Left hindlimb (tissue), 1 donor: ENCODE measurements at places on chromosomes 16 and 17.

GRCh38 chr16:78444-79150, 572 bp downstream of the MPG start:
- no peak for DNase-seq

- no peak for DNase-seq
Observed at GRCh38 chr16:70482624-70483023, 28.2 kb downstream of the FCSK start.

DNA sequence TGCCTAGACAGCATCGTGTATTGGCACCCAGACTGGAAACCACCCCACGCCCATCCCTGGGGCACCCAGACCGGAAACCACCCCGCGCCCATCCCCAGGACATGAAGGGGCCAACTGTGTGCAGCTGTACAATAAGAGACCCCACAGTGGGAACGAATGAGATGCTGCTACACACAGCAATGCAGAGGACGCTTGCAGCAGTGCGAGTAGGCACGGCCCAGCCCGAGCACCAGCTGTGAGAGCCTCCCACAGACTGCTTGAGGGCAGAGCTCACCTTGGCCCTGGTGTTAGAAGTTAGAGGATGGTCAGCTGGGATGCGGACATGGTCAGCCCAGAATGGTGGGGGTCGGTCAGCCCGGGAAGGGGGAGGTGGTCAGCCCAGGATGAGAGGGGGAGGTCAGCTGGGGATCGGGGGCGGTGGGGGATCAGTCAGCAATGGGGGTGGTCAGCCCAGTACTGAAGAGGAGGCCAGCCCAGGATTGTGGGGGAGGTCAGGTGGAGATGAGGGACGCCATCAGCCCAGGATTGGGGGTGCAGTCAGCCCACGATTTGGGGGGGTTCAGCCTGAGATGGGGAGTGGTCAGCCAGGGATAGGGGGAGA, 340.0 kb downstream of the C16orf95 start:
- peak; percentile 4 for DNase-seq

DNA sequence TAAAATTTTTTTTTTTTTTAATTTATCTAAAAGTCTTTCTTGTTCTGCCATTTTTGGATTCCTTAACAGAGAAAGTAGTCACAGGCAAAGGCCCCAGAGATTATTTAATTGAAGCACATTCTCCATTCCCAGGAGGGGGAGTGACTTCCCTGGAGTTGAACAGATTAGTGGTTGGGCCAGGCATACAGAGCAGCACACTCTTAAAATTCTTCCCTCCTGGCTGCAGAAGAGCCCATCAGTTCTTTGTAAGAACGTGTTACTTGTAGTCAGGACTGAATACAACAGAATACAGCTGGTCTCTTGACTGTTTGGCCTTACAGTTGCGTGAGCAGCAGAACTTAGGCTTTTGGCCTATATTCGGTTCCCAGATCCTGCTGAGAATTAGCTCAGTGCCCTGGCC, 1.8 kb downstream of the ALKBH5 start:
- no peak for DNase-seq

- DNase-seq, result peak; percentile 70
Observed at GRCh38 chr17:17205368-17206123, 587 bp downstream of the PLD6 start.

DNA sequence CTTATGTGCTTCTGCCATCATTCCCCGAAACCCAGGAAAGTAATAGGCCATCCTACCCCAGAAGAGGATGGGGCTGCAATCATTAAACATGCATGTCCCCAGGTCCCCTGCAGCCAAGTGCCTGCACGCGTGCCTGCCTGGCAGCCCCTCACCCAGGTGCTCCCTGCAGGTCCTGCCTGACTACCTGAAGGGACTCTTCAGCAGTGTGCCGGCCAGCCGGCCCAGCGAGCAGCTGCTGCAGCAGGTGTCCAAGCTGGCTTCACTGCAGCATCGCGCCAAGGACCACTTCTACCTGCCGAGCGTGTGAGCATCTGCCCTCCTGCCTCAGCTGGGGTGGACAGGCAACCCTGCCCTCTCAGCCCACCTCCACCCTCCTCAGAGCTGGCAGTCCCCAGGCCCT, 16.2 kb upstream of the ALKBH5 start:
- DNase-seq, result no peak

- DNase-seq, result peak; percentile 92
Observed at GRCh38 chr17:61409301-61410112, 9.9 kb downstream of the TBX2 start.

DNA sequence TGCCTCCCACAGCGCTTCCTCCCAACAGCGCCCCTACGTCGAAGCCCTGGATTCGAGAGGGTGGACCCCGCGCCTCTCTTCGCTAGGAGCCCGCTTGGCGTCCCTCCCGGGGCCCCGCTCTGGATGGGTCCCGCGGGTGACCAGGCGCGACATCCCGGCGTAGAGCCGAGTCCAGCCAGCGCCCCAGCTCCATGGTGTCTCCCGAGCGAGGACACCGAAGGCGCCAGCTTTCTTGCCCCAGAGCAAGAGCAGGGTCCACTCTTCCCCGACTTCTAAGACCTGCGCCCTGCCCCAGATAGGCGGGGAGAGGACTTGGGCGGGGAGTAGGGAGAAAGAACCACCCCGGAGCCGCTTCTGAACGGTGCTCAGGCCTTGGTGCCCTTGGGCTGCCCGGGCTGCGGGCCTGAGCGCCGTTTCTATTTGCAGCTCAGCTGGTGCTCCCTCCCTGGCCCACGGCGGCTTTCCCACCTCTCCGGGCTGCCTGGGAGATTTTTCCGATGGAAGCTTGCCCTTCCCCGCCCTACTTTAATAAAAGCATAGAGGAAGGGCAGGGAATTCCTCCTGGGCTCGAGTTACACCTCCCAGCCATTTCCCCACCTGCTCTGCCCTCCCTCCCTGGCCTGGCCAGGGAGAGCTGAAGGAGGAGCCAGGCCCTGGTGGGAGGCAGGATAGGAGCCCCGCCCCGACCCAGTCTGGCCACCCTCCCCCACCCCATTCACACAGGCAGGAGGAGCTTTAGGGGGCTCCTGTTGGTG, 1.8 kb downstream of the MMP15 start:
- DNase-seq, result peak; percentile 64

DNA sequence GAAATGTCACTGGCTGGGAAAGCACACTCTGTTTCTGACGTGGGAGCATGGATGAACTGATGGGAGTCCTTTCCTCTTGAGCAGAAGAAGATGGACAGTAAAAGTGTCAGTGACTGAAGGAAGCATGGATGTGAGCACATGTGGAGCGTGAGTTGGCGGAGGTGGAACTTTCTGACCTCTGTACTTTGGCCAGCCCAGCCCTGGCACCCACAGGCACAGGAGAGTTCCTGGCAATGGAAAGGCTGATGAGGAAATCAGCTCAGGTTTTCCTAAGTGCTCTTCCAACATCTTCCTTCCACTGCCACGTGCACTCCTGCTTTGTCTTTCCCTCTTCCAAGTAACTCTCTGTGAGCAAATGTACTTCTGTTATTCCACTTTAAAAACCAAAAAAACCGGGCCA, 276.8 kb downstream of the NTN1 start:
- no peak for DNase-seq

DNA sequence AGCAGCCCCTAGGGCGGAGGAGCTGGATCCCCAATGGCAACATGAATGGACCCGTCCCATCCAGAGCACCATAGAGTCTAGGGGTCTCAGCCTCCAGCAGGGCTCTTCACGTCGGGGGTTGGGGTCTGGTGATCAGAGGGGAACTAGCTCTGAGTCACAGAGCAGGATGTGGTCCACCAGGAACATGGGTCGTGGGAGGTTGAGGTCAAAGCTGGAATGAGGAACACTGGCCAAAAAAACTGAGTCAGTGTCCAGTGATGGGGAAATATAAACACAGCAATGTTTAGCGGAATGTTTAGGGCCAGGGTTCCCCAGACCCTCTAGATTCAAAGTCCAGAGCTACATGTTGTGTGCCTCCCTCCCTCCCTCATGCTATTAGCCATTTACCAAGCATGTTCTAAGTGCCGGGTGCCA, 79.1 kb upstream of the C16orf82 start:
- no peak for DNase-seq

DNA sequence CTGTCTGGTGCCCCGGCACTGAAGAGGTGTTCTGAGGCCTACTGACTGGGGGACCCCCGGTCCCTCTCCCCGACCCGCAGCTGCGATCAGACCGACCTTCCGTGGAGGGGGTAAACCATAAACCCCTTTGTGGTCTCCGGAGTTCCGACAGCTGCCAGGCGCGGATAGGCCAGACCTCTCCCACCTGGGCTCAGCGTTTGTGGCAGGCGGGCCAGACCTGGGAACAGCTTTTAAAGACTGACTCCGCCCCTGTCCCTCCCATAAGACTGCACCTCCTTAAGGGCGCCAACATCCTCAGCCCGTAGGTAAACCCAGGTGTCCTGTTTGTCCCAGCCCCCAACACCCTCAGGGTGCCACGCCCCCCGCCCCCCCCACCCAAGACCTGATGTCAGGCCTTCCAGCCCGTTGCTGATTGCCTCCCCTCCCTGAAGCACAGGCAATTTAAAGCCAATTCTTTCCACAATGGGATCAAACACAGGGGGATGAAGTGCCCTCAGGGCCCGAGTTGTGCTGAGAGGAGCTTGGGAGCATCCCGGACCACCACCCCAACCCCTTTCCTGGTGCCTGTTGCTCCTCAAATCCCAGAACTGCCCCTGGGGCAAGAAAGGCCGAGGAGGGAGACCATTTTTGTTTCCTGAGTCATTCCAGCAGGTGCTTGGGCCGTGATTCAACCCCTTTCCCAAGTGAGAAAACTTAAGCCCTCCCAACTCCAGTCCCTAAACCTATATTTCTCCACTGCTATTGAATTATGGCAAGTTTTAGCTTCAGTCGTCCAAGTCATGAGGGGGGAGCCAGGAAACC, at the start of gene SOX15:
SOX15 (minus strand) TSS at position 204 of the 801 bp plus-strand sequence. CDS start 418 bp downstream, outside the sequence.
- DNase-seq, result no peak

- DNase-seq, result no peak
Observed at GRCh38 chr16:77434530-77435271, at the start of gene ADAMTS18. ADAMTS18 (minus strand) TSS chr16:77435034; CDS start chr16:77434695, 339 bp downstream.

GRCh38 chr17:81223762-81224130, 981 bp upstream of the CEP131 start:
- no peak for DNase-seq

DNA sequence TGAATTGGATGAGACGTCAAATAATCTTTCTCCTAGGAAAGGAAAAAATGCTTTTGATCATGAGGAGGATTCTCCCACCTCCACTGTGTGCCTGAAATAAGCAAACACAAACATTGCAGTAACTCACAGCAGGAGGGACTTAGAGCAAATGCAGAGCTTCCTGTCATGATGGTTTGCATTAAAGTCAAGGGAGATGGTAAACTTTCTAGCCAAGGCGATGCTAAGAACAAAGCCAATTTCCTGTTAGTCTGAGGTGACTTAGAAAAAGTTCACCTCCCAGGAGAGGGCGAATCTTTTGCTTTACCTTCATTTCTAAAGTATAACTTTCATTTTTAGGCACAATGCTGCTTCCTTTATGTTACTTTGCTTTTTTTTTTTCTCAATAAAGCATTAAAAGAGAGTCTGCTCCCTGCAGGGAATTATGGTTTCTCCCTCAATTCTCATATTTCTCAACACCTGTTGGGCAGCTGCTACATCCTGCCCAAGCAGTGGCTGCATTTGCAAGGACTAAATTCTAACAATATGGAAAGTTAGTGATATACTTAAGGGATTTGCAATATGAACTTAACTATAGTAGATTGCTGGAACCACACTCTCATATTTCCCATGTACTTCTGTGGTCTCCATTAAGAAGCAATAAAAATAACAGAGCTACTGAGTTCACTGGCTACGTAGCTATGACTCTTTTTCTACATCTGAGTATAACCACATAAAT, 175.6 kb downstream of the PCTP start:
- no peak for DNase-seq

GRCh38 chr16:14963281-14964173, 11.3 kb upstream of the PDXDC1 start:
- no peak for DNase-seq

GRCh38 chr17:60163108-60163784, 13.5 kb downstream of the CA4 start:
- DNase-seq, result no peak

DNA sequence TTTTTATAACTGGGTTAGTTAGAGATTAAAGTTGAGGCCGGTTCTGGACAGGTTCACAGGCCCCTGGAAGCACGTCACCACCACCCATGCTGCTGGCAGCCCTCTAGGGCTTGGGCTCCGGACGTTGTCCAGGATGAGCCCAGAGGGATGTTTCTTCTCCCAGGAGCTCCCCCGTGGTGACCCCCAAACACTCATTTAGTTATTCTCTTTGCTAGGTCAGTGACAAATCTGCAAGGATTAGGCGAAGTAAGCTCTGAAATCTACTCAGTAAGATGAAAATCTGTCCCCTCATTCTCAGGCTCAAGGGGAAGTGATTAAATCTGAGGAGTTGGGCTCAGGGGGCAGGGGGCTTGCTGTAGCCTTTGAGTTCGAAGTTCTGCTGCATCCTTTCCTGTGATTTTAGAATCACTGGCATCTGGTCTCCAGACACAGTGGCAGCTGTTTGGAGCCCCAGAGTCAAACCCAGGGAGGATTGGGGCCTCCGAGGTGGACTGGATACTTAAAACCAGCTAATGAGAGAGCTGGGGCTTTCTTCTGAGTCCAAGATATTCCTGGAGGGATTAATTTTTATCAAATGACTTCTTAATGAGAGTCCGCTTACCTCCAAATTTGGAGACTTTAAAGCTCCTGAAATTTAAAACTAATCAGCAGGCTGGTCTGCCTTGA, 49.2 kb upstream of the HS3ST2 start:
- no peak for DNase-seq

GRCh38 chr17:18016426-18016825, 22.5 kb downstream of the ATPAF2 start:
- DNase-seq, result no peak

- DNase-seq, result peak; percentile 61
Observed at GRCh38 chr16:10971560-10971961, 27.2 kb downstream of the CLEC16A start.

- DNase-seq, result no peak
Observed at GRCh38 chr17:41415411-41415810, 9.0 kb downstream of the KRT37 start.

DNA sequence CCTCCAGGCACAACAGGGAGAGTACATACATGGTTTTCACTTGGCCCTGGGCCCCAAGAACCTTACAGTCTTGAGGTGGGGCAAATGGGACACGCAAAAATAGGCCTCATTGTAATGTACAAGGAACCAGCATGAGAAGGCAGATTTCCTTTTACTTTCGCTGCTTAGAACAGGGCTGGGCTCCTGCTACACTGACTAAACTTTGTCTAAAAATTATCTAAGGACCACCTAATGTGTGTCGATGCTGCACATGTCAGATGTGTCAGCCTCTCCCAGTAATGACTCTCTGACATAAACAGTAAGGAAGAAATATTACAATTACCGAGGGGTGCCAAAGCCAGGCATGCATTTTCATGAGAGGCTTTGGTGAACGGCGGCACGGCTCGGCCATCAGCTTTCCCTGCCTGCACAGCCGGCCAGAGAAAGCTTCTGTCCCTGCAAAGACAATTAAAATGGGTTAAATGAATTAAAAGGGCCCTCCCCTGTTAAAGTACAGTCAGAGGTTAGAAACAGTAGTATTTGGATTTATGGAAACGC, 224.2 kb upstream of the IRX3 start:
- no peak for DNase-seq

GRCh38 chr17:73335591-73336407, 24.0 kb upstream of the CDC42EP4 start:
- no peak for DNase-seq
